SHP77 (cell line): ENCODE measurements at places on chromosomes 2 and 18.

GRCh38 chr2:113406114-113406513, 31.4 kb upstream of the ZNG1B start:
- no peak for DNase-seq

DNA sequence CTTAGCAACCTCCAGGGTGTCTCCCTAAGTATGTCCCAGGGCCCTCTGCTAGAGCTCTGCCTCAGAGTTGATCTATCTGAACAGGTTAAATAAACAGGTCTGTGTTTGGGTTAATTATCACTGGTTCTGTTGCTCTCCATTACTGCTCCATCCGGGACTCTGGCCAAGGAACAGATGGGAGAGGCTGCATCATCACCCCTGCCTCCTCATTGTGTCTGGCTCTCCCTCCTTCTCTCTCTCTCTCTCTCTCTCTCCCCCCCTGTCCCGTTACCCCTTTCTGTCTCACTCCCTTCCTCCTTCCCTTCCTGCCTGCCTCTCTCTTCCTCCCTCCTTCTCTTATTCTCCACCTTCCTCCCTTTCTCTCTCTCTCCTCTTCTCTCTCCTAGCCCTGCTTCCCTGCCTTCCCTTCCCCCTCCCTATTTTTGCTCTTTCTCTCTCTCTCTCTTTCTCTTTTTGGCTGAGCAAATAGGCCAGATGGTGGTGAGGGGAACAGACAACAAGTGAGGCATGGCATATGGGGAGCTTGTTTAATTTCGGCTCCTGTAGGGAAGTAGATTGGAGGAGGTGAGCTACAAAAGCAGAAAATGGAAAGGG, 62.1 kb downstream of the SETBP1 start:
- DNase-seq, result peak; percentile 8

- no peak for DNase-seq
Measured at GRCh38 chr2:79882548-79882947, 369.7 kb downstream of the CTNNA2 start.

- no peak for DNase-seq
Measured at GRCh38 chr2:105544591-105545377, 145.9 kb upstream of the FHL2 start.

- DNase-seq, result no peak
Measured at GRCh38 chr18:6106091-6106685, 210.9 kb upstream of the TMEM200C start.

DNA sequence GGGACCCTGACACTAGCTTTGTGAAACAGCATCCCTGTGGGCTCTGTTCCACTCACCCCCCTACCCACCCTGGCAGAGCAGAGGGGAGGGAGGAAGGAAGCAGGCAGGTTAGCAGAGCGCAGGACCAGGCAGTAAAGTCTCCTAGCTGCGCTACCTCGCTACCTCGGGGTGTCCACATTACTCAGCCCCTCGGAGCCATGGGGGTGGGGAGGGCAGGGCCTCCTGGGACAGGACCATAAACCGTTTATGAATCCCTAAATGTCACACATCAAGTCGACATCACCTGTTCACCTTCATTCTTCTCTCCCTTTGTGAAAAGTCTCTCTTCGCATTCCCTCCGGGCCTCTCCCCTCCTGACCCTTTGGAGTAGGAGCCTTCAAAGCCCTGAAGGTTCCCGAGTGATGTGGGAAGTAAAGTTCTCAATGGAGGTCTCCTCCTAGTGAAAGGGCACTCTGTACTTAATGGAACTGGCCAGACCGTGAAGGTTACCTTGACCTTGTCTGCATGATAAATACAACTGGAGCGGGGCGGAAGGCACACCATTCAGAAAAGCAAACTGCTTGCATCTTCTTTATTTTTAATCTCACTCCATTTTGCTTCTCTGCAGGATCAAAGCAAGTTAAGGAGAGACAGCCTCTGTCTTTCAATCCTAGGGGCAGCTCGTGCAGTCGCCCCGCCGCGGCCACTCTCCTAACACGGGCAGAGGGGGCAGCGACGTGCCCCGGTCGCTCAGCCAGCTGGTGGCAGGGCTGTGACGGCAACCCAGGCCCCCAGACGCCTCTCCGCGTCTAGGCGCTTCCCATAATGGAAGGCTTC, 23.7 kb upstream of the SMAD7 start:
- DNase-seq, result no peak

DNA sequence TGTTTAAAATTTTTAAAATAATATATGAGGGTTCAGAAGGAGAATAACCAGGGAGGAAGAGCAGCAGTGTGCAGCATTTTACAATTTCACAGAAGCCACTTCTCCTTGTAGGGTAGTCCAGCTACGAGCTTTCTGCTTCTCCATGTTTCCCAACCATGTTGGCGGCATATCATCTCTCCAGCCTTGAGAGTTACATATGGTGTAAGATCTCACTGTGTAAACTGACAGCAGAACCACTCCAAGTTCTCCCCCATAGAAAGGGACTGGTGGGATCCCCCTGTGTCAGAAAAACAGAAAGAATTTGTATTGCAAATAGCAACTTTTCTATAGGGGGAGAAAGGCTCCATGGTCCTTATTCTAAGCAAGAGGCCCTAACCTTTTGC, 266.8 kb upstream of the ACVR2A start:
- DNase-seq, result no peak

DNA sequence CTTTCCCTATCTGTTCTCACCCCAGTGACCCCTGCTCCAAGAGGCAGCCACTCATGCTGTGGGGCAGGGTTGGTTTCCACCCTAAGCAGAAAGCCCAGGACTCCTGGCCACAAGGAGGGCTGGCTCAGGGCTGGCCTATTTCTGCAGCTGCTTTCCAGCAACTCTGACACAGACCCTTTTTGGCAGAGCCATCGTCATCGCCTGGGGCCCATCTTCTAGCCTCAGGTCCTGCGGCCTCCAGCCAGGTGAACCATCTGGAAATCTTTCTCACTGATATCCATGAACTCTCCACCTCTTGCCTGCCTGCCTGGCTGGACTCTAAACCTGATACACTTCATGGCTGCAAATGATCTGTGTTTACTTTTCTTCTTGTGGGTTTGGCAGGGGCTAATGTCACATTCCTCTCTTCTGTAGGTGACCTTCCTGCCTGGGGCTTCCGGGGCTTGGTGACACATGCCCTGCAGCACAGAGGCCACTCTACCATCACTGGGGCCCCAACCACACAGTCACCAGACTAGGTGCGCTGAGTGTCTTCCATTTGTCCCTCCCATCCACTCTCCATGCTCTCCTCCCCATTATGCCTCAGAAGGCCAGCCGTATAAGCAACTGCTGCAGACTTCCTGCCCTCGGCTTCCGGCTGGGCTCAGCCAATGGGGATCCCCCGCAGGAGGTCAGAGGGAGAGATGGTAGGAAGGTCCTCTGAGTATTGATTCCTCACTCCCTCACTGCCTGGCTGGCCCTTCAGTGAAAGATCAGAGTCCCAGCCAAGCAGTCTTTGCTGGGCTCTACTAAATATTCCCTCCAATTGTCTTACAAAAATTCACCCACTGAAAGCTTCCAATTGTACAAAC, 9.7 kb upstream of the COPS8 start:
- no peak for DNase-seq
